ENCODE measurements at places on chromosomes 11 and 22.

- no peak for DNase-seq
Observed at GRCh38 chr22:49015993-49016908, 811.4 kb downstream of the BRD1 start.

- DNase-seq = no peak
Observed at GRCh38 chr22:41286639-41287091, 678 bp upstream of the RANGAP1 start.

- DNase-seq = no peak
Observed at GRCh38 chr11:68521969-68522652, 61.6 kb downstream of the PPP6R3 start.

GRCh38 chr11:109885006-109885405, 208.2 kb upstream of the ZC3H12C start:
- DNase-seq = no peak

DNA sequence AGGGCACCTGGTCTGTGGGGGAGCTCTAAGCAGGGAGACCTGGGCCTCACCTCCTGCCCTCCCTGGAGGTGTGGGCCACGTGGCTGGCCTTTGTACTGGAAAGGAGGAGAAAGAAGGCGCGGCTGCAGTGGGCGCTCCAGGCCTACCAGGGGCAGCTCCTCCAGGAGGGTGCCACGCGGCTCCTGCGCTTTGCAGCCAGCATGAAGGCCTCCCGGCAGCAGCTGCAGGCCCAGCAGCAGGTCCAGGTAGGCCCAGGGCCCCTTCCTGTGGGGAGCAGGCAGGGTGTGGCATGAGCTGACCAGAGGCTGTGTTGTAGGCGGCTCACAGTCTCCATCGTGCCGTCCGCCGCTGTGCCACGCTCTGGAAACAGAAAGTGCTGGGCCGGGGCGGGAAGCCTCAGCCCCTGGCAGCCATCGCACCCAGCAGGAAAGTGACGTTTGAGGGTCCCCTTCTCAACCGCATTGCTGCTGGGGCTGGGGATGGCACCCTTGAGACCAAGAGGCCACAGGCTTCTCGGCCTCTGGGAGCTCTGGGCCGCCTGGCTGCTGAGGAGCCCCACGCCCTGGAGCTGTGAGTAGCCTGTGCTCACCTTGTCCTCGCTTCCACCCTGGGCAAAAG, 48.6 kb downstream of the PISD start:
- DNase-seq = no peak

GRCh38 chr11:77687088-77687487, 49.5 kb upstream of the CLNS1A start:
- no peak for DNase-seq

GRCh38 chr11:22752908-22753310, 76.7 kb downstream of the SVIP start:
- DNase-seq = no peak

DNA sequence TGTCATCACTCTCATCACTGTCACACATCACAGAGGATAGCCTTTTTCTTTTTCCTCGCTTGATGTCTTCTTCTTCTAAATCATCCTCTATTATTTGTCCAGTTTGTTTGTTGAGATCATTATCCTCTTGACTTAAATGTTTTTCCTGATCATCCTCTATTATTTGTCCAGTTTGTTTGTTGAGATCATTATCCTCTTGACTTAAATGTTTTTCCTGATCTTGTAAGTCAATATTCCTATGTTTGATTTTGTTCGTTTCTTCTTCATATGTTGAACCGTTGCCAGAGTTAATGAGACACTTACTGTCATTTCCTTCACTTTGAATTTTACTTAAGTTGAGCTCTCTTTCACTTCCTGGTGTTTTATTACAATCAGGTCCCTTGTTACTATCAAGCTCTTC, 5.6 kb downstream of the CCDC82 start:
- DNase-seq = no peak

DNA sequence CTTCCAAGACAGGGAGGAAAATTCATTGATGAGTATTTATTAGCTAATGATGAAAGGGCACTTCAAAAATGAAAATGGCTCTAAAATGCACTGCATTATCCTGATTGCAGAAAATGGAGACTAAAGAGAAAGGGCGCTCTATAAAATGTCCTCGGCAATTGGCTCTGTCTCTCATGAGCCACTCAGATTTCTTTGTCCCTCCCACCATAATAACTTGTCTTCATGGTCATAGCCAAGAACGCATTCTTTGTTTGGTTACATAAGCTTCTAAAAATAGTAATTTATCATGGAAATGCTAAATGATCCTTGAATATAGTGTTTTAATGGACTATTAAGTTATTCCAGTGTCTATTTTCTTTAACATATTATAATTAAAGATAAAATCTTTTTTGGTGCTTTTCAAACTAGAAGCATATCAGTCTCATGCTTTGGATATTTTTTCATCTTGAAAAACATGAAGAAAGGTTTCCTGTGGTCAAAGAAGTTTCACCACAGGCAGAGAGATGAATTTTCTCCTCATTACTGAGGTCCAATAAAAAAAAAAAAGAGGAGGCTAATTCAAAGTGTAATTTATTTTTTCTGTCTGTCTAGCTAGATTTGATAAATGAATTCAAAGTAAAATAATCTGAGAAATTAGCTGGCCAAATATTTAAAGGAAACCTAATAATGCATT, 238.1 kb upstream of the BLID start:
- no peak for DNase-seq

- no peak for DNase-seq
Observed at GRCh38 chr11:16195651-16196050, 160.7 kb downstream of the SOX6 start.

- no peak for DNase-seq
Observed at GRCh38 chr11:121575250-121575962, 122.6 kb upstream of the SORL1-AS1 start.

GRCh38 chr22:20889904-20890540, 27.2 kb upstream of the CRKL start:
- no peak for DNase-seq

DNA sequence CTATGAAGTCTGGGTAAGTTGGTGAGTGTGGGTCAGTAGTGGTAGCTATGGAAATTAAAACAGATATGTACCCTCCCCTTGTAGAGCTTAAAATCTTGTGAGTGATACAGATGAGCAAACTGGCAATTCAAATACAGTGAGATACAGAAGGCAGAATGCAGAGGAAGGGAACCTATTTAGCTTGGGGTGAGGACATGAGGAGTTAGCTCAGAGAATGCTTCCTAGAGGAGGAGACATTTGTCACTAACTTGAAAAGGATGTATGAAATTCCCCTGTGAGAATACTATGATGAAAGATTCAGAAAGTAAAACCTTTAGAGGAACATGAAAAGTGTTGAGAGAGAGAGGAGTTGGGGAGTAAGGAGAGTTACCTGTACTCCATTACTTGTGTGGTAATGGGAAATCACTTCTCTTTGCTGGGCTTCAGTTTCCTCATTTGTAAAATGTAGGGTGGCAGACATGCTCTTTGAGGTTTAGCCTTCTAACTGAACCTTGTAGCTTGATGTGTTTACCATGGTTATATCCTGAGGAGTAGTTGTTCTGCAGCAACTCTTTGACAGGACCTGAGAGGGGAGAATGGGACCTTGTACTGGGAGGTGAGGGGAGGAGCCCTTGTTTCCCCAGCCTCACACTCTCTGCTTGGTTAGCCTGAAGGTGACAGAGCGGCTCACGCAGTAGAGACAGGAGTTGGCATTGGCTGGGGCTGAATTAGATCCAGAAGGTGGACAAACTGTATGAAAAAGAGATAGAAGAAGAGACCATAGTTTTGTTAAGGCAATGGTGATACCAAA, 17.9 kb downstream of the SWAP70 start:
- no peak for DNase-seq
